ENCODE measurements at places on chromosomes 2 and 18.

DNA sequence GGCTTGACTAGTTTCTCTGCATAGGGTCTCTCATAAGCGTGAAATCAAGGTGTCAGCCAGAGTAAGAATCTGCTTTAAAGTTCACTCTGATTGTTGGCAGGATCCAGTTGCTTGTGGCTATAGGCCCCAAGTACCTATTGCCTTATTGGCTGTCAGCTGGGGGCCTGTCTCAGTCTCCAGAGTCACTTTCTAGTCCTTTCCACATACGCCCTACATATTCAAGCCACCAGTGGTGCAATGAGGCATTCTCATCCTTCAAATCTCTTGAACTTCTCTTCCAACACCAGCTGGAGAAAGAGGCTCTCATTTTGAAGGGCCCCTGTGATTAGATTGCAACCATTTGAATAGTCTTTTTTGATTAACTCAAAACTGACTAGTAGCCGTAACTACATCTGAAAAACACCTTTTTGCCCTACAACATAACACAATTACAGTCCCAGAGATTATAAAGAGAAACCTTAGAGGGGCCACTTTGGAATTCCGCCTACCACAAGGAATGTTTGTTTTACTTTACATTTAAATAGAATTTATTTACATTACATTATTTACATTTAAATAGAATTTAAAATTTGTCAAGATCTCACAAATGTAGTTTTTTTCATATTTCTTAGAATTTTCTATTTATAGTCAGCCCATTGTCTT lies 520.1 kb downstream of the DSC3 start:
- no peak for DNase-seq

DNA sequence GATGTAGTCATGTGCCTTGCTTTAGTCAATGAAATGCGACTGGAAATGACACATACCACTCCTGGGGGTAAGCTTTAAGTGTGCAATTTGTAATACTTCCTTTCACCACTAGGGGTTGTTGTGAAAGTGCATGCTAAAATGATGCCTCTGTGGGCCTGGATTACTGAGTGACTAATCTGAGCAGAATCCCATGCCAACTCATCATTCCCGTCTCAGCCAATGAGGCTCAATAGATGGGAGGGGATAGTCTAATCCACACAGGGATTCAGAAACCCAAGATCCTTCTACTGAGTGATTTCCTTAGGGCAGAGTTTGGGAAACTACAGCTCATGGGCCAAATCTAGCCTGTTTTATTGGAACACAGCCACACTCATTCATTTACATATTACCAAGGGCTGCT lies 54.0 kb downstream of the HRH4 start:
- no peak for DNase-seq

GRCh38 chr2:38601463-38602135 lies 1.1 kb downstream of the HNRNPLL start:
- no peak for DNase-seq

DNA sequence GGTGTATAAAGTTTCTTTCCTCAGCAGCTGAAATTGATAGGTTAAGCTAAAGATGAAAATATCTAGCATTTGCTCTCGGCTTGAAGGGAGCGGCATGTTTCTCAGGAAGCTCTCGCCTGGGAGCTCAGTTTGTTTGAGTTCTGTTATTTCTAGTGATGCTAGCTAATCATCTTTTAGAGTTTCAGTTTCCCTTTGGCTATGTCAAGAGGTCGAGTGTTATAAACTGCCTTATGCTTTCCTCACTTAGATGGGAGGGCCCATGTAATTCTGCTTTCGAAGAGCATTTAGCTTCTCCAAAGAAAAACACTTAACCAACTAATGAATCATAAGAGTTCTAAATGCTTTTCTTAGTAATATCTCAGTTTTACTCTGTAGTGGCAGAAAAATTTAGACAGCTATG lies 33.6 kb downstream of the PLCL1 start:
- no peak for DNase-seq

DNA sequence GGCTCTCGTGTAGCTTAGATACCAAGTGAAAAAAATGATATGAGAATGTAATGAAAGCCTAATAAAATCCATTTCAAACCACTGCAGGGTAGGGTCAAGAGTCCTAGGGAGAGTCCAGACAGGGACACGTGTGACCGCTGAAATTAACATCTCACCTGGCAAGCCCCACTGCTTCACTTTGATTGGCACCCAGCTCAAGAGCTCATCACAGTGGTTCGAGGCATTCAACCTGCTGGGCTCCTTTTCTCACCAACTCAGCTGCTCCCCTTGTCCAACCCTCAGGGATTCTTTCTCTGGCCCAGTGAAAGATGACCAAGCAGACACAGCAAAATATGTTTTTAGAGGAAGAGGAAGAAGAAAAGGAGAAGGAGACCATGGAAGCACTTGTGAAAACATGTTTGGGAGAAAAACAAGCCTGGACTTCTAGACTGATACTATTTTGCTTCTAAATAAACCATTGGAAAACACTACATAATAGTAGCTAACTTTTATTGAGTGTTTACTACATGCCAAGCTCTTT lies 49.2 kb upstream of the CREB1 start:
- DNase-seq = no peak

DNA sequence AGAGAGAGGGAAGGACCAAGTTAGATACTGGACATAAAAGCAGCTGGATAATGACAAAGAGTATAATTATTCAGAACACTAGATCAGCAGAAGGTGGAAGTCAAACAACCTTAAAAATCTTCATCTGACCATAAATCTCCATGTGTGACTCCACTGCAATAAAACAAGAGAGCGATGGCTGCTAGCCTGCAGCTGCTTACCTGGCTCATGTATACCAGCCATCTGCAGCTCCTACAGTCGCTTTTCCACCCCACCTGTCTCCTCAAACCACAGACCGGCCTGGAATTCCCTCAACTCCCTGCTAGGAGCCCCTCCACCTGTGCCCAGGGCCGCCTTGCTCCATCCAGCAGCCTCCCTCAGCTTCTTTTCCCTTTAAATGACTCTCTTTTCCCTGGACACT lies 64.5 kb downstream of the SLC4A5 start:
- DNase-seq = no peak

DNA sequence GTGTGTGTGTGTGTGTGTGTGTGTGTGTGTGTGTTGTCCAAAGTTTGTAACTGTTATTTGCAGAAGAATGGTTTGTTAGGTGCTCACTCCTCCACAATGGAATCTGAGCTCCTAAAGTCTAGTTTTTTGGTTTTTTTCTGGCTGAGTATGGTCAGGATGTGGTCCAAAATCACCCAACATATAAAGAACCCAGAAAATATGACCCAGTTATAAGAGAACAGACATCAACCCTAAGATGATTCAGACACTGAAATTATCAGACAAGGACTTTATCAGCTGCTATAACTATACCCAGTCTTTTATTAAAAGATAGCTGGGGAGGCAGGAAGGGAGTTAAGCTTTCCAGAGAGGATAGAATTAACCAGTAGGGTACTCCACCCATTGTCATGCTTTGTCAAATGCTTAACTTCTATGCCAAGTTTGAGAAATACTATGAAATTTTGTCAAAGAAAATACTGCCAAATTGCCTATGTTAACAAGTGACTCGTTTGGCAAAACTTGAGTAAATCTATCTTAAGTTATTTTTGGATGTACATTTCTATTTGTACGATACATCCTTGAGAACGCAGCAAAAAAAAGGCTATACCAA lies 57.5 kb downstream of the TANK start:
- no peak for DNase-seq

- DNase-seq = no peak
These were observed 2.6 kb downstream of the CDH2 start for GRCh38 chr18:28174181-28174905.

GRCh38 chr18:44654573-44654972 lies 26.1 kb upstream of the SETBP1 start:
- DNase-seq = no peak

- DNase-seq = no peak
These were observed 267.1 kb downstream of the PRKCE start for GRCh38 chr2:45918463-45919159.

DNA sequence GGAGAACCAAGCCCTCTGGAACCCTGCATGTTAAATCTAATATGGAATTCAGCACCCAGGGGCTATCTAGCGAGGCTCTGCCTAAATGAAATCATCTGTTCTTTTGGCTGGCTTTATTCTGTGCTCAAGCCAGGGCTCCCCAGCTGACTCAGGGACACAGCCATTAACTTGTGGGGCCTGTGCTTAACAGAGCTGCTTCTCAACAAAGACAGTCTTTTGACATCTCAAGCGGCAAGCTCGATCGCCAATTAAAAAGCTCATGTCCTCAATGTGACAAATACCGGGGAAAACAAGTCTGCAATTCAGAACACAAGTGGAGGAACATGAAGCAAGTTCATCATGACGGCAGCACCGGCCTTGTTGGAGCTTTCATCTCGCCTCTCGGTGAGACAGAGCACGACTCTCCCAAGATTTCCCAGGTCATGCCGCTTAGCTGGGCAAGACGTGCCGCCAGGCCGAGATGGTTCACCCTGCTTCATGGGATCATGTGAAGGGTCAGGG lies 64.9 kb downstream of the KLHL29 start:
- no peak for DNase-seq

- no peak for DNase-seq
These were observed 41.4 kb downstream of the FMNL2 start for GRCh38 chr2:152376385-152376784.

- no peak for DNase-seq
These were observed 28.7 kb upstream of the ROCK2 start for GRCh38 chr2:11373096-11373495.

GRCh38 chr2:15689654-15690053 lies 98.0 kb downstream of the DDX1 start:
- DNase-seq = no peak

DNA sequence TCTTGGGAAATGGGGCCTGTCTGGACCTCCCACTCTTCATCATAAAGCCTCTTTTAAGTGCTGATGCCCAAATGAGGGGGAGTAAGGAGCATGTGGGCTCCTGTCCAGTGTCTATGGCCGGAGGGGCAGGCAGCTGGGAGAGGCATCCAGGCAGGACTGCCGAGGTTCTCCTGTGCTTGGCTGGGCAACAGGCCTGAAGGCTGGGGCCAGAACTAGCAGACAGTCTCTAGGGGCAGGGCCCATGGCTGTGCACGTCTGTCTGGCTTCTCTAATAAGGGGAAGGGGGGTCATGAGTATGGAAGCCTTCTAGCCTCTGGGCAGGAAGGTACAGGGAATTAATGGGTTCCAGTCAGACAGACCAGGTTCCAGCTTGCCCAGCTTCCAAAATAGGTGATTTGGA lies 128.6 kb downstream of the SMAD2 start:
- no peak for DNase-seq

DNA sequence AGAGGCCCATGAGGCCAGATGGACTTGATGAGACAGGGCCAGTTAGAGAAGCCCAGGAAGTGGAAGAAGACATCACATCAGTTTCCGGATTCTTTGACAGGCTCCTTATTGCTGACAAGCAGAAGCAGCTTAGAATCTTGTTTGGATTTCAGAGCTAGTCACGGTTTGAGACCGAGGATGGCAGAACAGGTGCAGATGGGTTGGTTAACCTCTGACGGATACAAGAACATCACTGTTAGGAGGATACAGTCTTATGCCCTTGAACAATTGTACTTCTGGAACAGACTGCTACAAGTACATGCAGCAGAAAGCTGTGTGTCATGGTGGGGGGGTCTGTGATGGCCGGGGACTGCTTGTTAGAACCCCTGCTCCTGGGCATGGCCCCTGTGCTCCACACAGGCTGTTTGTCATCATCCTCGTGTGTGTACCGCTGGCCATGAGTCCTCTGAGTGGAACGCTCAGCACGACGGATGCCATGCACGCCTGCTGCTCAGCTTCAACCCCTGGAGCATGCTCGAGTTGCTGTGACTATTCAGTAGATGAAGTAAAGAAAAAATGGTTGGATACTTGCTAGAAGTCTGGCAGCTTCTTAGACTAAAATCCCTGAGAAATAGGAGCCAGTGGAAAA lies 217.7 kb downstream of the SH3RF3 start:
- DNase-seq = no peak

- no peak for DNase-seq
These were observed 768.2 kb downstream of the NRXN1 start for GRCh38 chr2:50263728-50264127.

- no peak for DNase-seq
These were observed 16.0 kb downstream of the HIBCH start for GRCh38 chr2:190303647-190304046.

- no peak for DNase-seq
These were observed 182.9 kb downstream of the MYO1B start for GRCh38 chr2:191428141-191428540.

- DNase-seq = no peak
These were observed 1.9 kb upstream of the WDR75 start for GRCh38 chr2:189439342-189439741.

- no peak for DNase-seq
These were observed 524.6 kb upstream of the SETBP1 start for GRCh38 chr18:44156126-44156525.
